ENCODE measurements at places on chromosomes 4 and X.

DNA sequence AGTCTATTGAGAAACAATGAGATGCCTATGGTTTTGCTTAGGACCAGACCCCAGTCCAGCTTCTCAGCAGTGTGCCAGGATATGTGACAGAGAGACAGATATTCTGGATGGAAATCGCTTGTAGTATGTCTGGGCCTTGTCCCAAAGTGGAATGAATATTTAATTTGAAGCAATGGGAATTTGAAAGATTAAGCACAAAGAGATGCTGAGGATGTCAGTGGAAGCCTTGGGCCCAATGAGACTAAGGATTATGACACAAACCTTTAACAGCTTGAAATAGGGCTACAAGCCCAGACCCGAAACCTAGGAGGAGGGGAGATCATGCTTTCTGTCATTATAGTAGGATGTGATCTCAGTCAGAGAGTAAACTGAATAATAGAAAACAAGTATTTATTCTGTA, 459.2 kb downstream of the FAT4 start:
- no peak for DNase-seq

DNA sequence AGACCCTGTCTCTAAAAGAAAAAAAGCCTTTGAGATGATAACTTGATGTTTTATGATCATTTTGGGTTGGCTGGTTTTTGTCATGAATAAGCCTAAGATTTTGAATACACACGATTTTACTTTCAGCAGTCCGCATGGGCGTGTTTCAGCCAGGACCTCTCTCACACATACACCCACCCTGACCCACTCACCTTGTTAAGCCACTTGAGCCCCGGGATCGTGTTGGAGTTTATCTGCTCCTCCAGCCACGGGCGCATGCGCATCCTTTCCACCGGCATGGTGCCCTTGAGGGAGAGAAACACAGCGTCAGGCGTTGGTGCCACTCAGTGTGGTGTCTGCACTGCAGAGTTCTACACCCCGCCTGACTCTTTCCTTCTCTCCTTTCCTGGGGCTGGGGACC, 45.6 kb downstream of the IRF2 start:
- DNase-seq, result no peak

GRCh38 chr4:128811571-128812441, 2.3 kb downstream of the JADE1 start:
- peak; percentile 87 for DNase-seq

GRCh38 chr4:5471206-5471605, 237.2 kb downstream of the EVC2 start:
- DNase-seq, result no peak

GRCh38 chr4:106270736-106271135, 45.3 kb downstream of the TBCK start:
- DNase-seq, result no peak

DNA sequence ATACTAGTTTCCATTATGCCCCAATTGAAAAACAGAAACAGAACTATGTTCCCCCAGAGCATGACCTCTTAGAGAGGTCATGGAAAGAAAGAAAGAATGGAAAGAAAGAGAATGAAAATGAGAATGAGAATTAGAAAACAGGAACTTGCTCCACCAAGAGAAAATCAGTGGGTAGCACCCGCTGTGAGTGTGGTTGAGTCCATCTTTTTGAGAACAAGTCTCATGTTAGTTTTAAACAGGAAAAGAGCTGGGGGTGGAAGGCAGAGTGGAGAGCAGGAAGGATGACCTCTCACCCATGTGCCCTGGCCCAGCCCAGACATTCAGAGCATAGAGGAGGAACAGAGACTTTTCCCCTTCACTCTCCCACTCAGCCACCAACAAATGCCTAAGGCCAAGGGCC, 4.9 kb downstream of the GSX2 start:
- DNase-seq, result no peak

GRCh38 chr4:6614701-6615230, 25.7 kb upstream of the MRFAP1 start:
- DNase-seq, result no peak

DNA sequence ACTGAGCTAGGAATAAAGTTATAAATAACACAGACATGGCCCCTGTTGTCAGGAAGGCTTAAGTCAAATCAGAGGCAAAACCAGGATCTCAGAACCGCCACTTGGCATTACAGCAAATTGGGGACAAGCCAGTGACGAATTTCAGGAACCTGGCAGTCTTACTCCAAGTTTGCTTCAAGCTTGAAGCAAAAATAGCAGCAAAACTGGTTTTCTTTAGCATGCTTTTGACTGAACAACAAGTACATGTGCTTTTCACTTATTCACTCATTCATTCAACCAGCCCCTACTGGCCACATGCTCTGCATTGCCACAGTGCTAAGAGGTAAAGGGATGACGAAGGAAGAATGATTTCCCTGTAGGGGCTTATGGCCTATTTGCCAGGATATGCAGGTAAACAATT, 253.9 kb upstream of the PPARGC1A start:
- no peak for DNase-seq

DNA sequence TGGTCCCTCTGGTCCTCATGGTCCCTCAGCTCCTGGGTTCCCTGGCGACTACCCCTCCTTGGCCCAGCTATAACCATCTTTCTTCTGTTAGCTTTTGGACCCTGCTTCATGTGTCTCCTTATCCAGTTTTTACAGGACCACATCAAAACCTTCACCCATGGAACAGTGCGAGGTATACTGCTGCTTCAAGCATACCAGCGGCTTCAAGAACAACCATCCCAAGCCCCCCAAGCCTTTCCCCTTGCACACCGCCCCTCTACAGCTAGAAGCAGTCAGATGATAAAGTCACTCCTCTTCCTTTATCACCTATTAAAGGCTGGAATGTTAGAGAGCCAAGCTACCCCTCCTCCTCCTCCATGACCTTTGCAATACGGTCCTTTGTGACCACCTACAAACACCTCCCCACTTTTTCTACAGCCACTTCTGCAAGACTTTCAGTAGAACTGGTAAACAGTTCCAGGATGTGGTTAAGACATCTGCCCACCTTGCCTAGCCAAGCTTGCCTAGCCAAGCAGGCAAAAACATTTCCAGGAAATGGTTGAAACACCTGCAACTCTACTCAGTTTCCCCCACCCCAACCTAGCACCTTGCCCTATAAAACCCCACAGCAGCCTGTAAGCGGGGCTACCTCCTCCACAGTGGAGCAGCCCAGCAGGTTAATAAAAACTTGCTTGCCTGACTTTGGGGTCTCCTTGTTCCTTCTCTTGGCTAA, 125.7 kb downstream of the ZC4H2 start:
- DNase-seq, result no peak

DNA sequence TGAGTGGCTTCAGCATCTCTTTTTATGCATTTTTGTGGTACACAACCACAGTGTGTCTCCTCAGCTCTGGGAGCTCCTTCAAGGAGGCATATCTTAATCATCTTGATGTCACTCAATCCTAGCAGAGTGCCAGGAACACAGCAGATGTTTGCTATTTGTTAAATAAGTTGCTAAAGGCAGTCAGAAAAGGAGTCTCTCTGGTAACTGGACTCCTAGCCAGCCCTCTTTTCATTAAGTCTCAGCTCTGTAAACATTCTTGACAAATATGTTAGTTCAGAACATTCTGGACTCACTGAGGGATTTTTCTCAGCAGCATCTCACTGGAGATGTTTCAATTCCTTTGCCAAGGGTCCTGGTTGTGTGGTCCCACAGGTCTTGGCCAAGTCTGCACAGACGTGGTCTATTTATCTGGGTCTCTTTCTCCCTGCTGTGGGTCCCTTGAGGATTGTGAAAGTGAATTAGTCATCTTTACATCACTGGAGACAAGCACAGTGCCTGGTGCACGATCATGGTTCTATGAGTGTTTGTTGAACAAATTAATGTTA, 20.3 kb upstream of the FAM9C start:
- DNase-seq, result no peak

- no peak for DNase-seq
These were observed 9.2 kb downstream of the VSIG4 start for GRCh38 chrX:66030505-66031317.

- no peak for DNase-seq
These were observed 38.1 kb downstream of the GPR174 start for GRCh38 chrX:79182616-79183015.

DNA sequence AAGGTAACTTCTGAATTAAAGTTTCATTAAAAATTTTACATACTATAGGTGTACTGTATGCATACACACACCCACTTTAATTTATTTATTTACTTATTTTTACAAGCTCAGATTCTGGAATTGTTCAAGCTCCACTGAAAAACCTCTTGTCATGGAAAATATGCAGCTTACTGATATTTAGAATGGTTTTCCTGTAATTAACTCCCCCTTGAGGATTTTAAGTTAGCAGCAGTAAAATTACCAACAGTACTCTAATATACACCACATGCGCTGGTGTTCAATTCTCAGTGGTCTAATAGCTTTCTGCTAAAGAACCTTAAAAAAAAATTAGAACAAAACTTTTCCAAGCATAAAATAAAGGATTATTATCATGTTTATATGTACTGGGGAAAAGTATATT, 12.0 kb downstream of the MAB21L2 start:
- DNase-seq, result no peak

GRCh38 chr4:19224820-19225219, 1026.9 kb upstream of the SLIT2 start:
- DNase-seq, result no peak

DNA sequence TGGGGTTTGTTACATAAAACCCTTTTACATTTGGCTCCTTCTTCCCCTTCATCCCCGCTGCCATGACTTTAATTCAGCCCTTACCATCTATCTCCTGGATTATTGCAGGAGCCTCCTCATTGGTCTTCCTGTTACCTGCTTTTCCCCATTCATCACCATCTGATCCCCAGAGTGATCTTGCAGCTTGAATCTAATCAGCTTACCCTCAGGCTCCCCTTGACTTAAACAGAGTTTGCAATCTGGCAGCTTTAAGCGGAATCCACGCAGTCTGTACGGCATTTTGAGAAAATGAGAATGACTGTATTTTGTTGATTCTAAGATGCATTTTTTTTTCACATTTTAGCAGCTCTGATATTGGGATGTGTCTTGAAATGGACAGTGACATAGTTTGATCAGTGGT, 14.9 kb upstream of the PPEF1 start:
- no peak for DNase-seq

GRCh38 chrX:131061306-131061705, 3.2 kb downstream of the ARHGAP36 start:
- no peak for DNase-seq

DNA sequence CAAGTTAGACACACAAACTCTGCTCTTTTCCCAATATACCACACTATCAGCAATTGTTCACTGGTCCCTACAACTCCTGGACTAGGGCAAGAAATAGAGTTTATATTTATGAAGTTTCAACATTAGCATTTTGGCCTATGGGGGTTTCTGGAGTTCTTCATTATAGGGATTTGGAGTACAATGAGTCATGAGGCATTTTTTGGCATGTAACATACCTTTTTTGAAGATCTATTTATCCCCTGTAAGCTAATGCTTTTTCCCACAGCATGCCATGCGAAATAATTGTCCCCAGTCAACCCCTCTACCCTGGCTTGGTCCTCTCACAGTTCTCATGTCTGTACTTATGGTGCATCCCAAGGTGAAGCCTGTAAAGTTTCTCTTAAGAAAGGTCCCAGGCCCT, 36.7 kb upstream of the EDA2R start:
- no peak for DNase-seq

GRCh38 chr4:18572481-18572880, 550.9 kb upstream of the LCORL start:
- DNase-seq, result no peak

GRCh38 chr4:141705747-141706377, 69.5 kb downstream of the IL15 start:
- DNase-seq, result no peak

DNA sequence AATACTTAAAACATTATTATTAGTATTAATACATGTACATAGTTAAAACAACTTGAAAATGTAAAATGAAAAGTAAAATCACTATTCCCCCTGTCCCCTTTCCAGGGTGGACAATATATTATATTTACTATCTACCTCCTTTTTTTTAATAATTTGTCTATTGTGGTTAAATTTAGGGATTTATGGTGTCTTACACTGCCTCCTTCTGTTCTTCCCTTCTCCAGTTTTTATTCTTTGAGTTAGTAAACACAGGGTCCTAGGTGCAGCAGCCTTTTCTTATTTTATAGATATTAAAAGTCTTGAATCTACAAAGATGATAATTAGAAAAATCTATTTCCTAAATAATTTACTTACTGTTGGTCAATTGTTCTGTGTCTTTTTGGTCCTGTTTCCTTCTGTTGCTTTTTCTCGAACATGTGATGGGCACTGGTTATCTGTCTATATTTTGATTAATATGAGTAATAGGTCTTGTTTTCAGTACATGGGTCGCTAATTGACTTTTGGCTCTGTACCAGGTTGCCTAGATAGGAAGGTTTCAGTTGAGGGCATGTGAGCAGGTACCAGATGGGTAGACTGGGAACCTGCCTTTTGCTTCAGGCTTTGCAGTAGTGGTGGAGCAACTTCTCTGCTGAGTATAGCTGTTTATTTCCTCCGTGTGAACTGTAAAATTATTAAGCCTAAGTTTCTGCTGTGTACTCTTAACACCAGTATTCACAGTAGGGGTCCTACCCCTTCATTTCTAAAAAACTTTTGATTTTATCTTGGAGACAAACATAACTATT, 1.1 kb downstream of the NUDT9 start:
- DNase-seq, result no peak

GRCh38 chr4:39539089-39539611, 11.9 kb upstream of the UGDH start:
- DNase-seq, result no peak

DNA sequence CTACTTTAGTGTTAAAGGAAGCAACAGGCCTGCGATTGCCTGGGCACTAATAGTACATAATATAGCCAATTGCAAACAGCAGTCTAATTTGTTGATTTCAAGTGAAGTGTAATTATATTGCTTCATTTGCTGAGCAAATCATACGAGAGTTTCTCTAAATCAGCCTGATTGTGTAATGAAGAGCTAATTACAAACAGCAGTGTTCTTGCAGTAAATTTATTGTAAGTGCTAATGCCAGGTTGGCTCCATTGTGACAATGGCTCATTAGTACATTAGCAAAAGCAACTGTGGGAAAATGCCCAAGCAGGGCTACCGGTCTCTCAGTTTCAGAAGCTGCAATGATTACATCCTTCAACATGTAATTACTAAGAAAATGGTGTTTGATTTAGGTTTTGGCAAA, 591.5 kb downstream of the GALNTL6 start:
- DNase-seq, result no peak

DNA sequence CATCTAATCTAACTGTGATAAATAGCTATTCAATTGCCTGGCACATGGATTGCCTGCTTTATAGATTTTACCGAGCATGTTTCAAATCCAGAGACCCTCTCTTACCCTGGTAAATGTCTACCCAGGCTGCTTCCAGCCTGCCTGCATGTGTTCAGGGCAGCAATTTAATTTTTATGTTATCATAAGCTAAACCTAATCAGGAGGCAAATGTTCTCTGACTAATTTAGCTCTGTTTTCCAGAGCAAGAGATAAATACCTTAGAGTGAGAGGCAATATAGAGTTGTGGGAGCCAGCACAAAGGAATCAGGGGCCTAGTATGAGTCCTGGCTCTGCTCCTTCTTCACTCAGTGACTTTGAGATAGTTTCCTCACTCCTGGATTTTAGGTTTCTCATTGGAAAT, 37.7 kb downstream of the PARM1 start:
- DNase-seq, result no peak

DNA sequence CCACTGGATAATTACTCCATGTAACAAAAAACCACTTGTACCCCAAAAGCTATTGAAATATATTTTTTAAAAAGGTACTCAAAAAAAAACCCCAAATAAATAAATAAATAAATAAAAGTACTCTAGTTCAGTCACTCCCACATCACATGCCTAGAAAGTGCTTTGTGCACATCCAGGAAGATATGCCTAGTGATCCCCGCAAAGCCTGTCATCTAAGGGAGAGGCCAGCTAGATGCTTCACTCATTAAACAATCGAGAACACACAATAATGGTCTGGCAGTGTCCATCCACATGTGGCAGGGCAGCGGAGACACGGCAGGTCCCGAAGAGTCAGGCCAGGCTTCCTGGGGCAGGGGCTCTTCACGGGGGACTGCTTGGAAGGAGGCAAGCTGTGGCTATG, 47.6 kb downstream of the RAB33B start:
- no peak for DNase-seq

All from stimulated activated naive CD4-positive, alpha-beta T cell treated with Interleukin-2 at 50 U/mL for 16 hours (primary cell).